ENCODE measurements at places on chromosomes 1 and 21.

DNA sequence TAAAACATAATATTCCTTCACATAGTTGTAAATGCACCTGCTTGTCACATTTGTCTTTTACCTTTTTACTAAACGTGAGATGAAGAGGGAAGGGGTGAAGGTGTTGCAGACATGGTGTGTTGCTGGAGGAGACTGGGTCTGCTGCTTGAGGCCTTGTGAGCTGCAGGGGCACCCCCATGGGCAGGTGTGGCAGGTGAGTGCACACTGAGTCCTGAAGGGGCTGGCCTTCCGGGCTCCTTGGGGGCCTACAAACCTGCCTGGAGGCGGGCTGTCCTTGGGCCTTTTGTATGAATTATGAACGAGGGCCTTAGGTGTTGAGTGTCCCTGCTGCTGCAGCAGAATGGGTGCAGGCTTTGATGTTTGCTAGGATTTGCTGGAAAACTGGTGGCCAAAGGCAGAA lies 3.8 kb downstream of the PCNT start:
- DNase-seq, result no peak

DNA sequence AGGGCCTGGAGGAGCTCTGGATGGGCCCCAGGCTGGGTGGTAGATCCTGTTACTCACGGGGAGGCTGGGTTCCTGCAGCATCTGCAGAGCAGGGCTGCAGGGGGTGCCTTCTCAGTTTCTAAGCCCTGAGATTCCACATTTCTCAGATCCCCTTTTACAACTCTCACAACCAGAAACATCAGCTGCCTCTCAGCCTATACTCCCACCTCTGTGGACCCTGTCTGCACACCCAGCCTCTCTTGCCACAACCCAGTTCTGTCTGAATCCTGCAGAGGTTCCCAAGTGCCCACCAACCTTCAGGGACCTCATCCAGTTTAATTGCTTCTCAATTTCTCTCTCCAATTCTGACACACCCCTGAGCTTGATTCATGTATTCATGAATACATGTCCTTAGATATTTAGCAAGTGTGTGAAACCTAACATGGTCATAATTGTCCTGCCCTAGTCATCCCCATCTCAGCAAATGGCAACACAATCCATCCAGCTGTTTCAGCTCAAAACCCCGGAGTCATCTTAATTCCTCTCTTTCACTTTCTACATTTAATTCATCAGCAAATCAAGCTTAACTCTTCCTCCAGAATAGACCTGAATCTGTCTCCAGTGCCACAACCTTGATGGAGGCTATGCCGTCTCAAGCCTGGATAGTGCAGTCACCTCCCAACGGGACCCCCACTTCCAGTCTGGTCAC lies 57.0 kb upstream of the NEK2 start:
- no peak for DNase-seq

GRCh38 chr1:169571450-169571849 lies 14.8 kb downstream of the F5 start:
- DNase-seq, result no peak

- no peak for DNase-seq
Measured at GRCh38 chr1:27980216-27980845, 20.6 kb downstream of the XKR8 start.

- no peak for DNase-seq
Measured at GRCh38 chr1:86445919-86446318, 21.9 kb downstream of the CLCA2 start.

- DNase-seq, result peak; percentile 36
Measured at GRCh38 chr1:28437924-28438699, 67.7 kb upstream of the RCC1 start.

DNA sequence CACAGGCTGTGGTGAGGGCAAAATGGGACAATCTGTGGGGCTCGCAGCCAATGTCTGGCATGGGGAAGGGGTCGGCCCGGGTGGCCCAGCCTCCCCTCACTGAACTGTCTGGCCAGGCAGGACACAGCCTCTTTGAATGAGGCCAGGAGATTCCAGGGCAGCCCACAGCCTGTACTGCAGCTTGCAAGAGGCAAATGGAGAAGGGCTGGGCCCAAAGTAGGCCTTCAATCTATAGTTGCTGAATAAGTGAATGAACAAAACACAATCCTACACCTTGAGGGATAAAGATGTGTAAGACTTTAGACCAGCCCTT lies 23.2 kb downstream of the SLC27A3 start:
- no peak for DNase-seq

DNA sequence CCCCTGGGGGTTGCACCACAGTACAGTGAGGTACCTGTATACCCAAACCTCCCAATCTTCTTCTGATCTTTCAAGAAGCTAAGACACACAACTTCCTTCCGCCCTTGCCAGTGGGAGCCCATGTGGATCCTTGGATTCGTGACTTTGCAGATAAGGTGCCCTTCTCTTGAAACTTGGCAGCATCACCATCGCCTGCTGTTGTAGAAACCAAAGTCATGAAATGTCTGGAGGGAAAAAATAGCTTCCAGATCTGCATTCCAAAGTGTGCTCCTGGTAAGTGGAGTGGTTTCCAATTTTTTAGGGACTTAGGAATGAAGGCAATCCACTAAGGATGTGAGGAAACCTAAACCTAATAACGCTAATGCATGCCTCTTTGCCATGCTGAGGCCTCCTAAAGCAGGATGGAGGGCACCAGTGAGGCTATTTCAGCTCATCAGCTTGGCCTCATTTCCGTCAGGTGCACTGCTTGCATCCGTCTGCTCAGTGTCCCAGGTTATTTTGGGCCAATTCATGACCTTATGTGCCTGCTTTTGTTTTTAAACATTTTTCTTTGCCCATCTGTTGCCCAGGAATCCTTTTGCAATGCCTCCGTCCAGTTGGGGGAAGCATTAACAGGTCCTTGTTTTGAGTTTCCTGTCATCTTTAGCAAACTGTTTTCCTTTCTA lies 8.2 kb upstream of the EFHD2 start:
- DNase-seq, result no peak

- DNase-seq, result no peak
Measured at GRCh38 chr1:207054491-207054890, 1.4 kb downstream of the PFKFB2 start.

- no peak for DNase-seq
Measured at GRCh38 chr1:26833432-26834405, 7.2 kb downstream of the ZDHHC18 start.

GRCh38 chr1:51871351-51871975 lies 7.1 kb downstream of the NRDC start:
- DNase-seq, result no peak

DNA sequence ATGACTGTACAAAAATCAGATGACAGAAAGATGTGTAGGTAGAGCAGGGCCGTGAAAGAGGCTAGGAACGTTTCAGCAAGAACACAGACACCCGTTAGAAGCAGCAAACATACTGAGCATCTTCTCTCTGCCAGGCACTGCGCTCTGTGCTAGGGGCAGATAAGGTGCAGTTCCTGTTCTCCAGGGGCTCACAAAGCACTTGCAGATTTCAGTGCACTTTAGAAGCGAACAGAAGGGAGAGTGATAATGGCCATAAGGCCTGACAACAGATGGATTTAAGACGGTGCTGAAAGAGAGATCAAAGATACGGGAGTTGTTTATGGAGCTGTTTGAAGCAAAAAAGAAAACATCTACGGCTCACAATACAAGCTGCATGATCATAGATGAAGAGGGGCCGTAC lies 200.3 kb upstream of the FOXD3 start:
- no peak for DNase-seq

DNA sequence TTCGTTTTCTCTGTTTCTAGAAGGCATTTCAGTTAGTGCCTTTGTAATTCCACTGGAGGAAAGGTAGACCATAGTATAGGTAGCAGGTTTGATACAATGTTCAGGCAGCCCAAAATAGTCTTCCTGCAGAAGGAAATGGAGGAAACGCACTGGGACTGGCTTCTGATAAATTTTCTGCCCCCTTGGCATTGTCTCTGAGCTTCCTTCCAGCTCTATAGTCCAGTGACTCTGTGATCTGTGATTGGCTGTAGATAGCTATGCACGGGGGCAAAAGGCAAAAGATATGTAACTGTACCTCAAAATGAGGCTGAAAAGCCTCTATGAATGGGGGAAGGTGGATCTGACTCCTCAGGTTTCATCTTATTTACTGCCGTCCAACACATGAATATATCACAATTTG lies 5.8 kb upstream of the MAGOH start:
- DNase-seq, result no peak

DNA sequence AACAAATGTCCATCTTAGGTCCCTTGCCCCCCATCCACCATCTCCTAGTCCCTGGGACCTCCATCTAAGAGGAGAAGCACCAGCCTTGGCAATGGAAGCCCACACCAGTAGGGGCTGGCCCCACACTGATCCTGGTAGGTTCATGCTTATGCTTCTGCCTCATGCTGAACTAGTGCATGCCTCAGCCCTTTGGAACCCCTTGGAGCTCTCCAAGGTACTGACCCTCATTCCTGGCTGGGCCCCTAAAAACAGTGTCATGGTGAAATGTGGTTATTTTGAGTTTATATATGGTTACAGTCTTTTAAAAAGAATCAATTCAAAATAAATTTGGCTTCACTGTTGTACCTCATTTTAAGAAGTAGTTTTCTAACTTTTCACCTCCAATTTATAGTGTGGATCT lies 108.3 kb downstream of the HIVEP3 start:
- DNase-seq, result no peak

- DNase-seq, result no peak
Measured at GRCh38 chr1:116066868-116067565, 44.2 kb upstream of the MAB21L3 start.

GRCh38 chr1:99849413-99849743 lies 783 bp upstream of the AGL start:
- no peak for DNase-seq

- DNase-seq, result no peak
Measured at GRCh38 chr1:73034271-73034670, 751.9 kb upstream of the NEGR1 start.

DNA sequence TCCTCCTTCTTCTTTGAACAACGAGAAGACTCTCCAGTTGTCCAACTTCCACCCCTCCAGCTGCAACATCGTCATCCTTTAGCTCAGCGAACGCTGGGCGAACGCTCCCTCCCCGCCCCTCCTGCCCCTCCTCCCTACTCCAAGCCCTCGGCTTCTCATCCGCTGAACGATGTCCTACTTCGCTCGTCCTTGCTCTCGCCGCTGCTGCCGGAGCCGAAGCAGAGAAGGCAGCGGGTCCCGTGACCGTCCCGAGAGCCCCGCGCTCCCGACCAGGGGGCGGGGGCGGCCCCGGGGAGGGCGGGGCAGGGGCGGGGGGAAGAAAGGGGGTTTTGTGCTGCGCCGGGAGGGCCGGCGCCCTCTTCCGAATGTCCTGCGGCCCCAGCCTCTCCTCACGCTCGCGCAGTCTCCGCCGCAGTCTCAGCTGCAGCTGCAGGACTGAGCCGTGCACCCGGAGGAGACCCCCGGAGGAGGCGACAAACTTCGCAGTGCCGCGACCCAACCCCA lies at the start of gene BCAN:
Gene BCAN, plus strand, starts transcription at position 357 of the 504 bp plus-strand sequence. CDS start 3,938 bp downstream, outside the sequence.
- peak; percentile 73 for DNase-seq

- DNase-seq, result no peak
Measured at GRCh38 chr1:15103211-15103610, 50.3 kb upstream of the TMEM51 start.

- peak; percentile 9 for DNase-seq
Measured at GRCh38 chr1:177190308-177190970, 19.7 kb downstream of the BRINP2 start.

- no peak for DNase-seq
Measured at GRCh38 chr1:156476501-156477298, 23.9 kb downstream of the MEF2D start.

DNA sequence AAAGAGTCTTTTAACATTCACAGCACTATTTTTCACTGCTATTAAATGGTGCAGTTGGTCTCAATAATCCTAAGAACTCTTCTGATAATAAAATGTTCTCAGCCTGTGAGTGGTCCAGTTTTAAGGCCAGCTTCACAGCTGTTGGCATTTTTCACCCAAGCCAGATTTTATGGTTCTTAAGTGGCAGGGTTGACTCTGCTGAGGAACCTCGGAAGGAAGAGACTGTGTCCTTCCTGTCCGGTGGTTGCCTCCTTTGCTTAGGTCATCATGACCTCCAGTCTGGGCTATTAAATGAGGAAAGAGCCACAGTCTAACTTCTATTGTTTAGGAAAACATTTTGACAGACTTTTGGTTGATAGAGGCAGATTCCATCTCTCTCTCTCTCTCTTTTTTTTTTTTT lies 112.5 kb upstream of the SERBP1 start:
- no peak for DNase-seq

- DNase-seq, result no peak
Measured at GRCh38 chr1:81556968-81557367, 243.8 kb upstream of the ADGRL2 start.

DNA sequence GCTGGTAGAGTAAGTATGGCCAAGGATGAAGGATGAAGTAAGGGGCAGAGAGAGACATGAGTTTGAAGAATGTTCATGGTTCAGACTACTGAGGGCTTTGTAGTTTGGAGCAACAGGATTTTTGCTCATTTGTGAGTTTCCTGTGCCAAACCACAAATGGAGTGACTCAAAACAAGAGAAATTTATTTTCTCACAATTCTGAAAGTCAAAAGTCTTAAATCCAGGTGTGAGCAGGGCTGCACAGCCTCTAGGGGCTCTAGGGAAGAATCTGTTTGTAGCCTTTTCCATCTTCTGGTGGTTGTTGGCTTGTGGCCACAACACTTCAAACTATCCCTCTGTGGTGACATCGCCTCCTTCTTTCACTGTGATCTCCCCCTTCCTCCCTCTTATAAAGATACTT lies 58.9 kb downstream of the RHOU start:
- DNase-seq, result no peak

DNA sequence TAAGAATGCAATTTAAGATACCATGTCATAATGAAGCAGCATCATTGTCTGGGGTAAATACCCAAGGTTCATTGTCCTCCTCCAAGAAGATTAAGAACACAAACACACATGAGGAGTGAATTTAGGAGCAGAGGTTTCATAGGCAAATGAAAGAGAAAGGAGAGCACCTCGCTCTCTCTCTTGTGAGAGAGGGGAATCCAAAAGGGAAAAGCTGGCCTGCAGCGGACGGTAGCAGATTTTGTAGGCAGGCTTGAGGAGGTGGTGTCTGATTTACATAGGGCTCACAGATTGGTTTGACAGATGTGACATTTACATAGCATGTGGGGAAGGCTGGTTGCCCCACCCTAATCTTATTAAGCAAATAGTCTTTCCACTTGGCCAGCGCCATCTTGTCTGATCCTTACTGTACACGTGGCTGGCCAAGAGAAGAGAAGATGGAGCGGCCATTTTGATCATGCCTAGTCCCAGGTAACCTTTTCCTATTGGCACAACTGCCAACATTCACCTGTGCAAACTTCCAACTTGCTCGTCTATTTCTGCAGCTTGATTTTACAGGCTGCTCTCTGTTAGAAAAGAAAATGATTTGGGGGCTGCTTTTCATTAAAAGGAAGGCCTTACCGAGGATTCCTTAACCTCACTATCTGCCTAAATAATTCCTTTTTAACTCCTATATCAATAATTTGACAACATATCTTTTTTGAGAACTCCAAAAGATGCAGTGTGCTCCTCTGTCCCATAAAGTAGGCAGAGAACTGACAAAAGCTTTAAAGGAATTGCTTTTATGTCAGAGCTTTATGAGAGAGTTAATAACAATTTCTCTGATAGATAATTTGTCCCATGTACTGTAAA lies 16.0 kb upstream of the LRRC7 start:
- DNase-seq, result no peak

GRCh38 chr1:97077221-97077620 lies 355.6 kb downstream of the PTBP2 start:
- no peak for DNase-seq

GRCh38 chr1:61362351-61362750 lies 280.0 kb downstream of the NFIA start:
- DNase-seq, result no peak

- DNase-seq, result peak; percentile 71
Measured at GRCh38 chr1:37471345-37472231, 2.8 kb upstream of the ZC3H12A start.

Measured in occipital lobe (tissue), 3 donors.